ENCODE measurements at places on chromosomes 1 and 21.

GRCh38 chr1:179879797-179880196 lies 2.2 kb upstream of the TOR1AIP2 start:
- DNase-seq, result no peak

GRCh38 chr1:31799196-31799894 lies 16.5 kb downstream of the SPOCD1 start:
- DNase-seq, result no peak

GRCh38 chr1:52592637-52593323 lies 9.4 kb upstream of the GPX7 start:
- no peak for DNase-seq

- DNase-seq, result no peak
Observed at GRCh38 chr1:22225858-22226589, 83.1 kb upstream of the WNT4 start.

- no peak for DNase-seq
Observed at GRCh38 chr1:61289232-61290098, 207.1 kb downstream of the NFIA start.

DNA sequence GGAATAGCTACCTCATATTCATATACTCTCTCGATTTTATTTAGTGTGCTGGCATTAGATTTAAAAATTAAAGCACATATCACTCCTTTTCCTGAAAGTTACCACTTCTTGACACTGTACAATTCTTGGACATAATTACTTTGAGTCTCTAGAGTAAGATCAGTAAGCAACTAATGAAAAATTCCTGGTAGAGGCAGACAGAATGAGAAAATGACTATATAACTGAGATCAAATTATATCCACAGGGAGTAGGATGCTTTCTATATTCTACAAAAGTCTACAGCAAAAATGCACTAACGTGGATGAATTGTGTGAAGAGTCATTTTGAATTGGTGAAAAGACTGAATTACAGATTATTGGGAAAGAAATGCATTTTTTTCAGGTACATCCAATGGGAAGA lies 445.7 kb downstream of the PTBP2 start:
- DNase-seq, result no peak

- no peak for DNase-seq
Observed at GRCh38 chr1:180080439-180080838, 74.2 kb upstream of the QSOX1 start.

DNA sequence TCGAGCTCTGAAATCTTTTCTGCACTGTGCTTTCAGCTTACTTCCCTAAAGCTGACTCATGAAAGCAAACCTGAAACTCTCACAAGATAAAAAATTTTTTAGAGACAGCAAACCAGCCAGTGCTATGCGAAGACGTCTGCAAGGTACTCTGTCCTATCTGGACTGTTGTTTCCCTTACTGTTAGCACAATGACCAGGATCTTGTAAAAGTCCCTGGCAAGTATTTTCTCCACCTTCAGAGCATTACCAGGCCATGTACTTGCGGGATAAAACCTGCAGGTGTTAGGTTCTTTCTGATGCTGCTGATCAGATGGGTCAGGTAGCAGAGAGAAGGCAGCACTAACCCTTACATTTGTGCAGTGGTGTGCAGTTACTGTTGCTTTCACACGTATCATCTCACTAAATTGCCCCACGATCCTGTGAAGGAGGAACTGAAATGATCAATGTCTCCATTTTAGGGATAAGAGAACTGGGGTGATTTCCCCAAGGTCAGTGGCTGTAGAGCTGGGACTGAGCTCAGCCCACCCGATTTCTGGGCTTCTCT lies 56.6 kb downstream of the PLXNA2 start:
- no peak for DNase-seq

GRCh38 chr21:28817871-28818270 lies 174.8 kb downstream of the LTN1 start:
- no peak for DNase-seq

- no peak for DNase-seq
Observed at GRCh38 chr1:76395059-76395458, 320.5 kb downstream of the ST6GALNAC3 start.

DNA sequence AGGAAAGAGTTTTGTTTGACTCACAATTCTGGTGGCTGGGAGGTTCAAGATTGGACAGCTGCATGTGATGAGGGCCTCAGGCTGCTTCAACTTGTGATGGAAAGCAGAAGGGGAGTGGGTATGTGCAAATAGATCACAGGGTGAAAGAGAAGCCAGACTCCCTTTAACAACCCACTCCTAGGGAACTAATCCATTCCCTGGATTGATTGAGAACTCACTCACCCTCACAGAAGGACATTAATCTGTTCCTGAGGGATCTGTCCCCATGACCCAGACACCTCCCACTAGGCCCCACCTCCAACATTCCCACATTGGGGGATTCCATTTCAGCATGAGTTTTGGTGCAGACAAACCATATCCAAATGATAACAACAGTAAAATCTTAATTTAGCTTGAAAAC lies 25.6 kb downstream of the UBE2T start:
- DNase-seq, result no peak

DNA sequence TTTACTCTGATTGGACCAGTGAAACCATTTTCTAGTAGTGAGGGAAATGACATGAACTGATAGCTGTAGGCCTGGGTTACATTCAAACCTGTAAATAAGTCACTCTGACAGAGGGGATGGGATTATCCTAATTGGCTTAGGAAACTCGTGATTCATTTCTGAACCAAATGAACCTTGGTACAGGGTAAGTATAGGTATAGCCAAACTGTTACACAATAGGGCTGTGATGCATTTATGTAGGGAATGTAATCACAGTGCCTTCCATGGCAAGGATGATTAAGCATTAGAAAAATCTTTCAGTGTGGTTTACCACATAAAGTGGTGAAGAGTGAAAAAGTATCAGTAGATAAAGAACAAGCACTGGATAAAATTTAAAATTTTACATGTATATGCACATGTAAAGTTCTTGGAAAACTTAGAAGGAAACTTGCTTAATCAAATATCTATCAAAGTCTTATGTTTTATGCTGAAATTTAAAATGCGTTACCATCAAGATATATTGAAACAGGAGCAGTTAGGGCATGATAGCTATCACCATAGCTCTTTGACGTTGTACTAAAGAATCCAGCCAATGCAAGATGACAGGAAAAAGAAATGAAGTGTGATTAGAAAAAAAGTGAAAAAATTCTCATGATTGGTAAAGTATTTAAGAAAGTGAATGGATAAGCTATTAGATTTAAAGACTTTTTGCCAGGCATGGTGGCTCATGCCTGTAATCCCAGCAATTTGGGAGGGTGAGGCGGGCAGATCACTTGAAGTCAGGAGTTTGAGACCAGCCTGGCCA lies 63.0 kb downstream of the RABGAP1L start:
- no peak for DNase-seq

DNA sequence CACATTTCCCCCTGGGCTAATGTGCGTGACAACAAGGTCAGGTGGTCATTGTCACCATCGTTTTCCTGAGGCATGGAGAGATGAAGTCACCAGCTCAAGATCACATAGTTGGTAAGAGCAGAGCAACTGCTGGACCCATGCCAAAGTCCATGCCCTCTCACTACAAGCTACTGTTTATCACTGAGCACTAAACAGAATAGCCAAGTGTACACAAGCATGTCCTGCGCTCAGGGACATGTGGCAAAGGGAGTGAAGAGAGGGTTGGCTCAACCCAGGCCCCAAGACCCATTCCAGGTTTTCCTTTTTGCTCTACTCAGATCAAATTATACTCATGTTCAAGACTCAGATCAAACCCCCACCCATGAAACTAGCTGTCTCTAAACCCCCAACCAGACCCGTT lies 20.8 kb downstream of the LRRC52 start:
- peak; percentile 9 for DNase-seq

DNA sequence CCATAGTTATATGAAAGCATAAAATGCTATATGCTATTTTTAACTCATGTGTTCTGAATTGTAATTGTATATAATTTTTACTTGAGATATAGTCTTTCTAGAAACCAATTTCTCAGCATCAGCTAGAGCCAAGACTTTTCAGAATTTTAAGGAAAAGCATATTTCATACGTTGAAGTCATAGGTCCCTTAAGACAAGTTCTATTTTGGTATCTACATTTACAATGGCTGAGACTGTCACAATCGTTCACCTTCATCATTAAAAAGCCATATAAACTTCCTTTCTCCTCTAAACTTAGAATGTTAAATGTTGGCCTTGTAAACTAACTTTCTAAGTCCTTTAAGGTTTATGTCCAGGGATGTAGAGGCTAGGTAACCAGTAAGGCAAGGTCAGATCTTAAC lies 104.1 kb downstream of the LRRC40 start:
- no peak for DNase-seq

DNA sequence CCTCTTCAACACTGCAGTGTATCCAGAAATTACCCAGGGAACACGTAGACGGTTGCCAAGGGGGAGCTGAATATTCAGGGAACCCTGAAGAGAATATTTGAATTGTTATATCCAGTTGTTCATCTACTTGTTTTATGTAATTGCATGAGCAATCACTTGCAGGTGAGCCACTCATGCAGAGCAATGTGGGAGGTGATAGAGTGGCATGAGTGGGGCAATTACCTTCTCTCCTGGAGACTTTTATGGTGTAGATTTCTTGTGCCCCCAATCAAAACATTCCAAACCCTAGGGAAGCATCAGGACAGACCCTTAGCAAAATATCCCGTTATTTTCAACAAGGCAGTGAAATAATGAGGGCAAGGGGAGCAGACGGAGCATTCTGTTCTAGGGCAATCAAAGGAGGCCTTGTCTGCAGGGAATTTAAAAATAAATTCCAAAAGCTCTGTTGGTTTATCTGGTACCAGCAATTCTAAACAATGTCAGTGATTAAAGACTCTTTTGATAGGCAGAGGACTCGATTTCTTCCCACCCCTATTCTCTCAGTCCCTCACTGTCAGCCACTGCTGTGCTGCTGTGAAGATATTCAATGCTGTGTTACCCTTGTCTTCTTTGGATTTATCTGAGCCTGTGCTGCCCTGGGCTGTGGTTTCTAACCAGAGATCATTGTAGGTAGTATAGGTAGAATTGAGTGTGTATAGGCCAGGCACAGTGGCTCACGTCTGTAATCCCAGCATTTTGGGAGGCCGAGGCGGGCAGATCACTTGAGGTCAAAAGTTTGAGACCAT lies 180.2 kb upstream of the MAP1LC3C start:
- DNase-seq, result no peak

GRCh38 chr1:22352355-22352754 lies 99.3 kb upstream of the ZBTB40 start:
- DNase-seq, result no peak

DNA sequence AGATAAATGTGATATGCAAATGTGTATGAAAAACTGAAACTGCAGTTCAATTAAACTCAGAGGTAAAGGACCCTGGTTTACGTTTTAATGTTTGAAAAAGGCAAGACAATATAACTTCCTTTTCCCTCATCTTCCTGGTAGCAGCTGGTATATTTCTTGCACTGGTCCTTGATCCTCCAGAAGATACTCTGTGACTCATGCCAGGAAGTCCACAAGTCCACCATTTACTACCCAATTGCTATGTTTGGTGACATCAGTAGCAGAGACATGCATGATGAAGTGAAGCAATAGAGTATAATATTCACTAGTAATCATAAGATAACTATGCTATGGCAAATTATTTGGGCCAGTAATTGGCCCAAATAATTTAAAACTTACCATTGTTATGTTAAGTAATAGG lies 774.5 kb upstream of the NEGR1 start:
- DNase-seq, result no peak

DNA sequence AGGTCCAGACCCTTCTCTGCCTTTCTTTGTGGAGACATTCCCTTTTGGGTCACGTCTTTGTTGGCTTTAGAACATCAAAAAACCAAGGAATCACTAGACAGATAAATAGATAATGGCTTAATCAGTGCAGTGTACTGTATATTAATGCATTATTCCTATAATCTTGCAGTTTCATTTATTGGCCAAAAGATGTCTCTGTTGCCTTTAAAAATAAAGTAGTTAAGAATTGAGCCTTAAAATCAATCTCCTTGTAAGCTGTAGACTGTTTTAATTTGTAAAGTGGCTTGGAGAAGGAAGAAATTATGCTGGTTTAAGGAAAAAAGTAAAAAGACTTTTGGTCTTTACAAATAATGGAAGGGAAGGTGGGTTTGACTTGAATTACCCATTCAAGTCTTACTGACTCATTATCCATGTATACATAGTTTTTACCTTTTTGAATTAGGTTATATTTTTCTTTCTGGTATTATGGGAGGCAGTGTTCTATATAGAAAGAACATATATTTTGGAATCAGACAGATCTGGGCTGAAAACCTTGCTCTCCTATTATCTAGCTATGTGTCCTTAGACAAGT lies 84.6 kb downstream of the VPS13D start:
- peak; percentile 35 for DNase-seq

DNA sequence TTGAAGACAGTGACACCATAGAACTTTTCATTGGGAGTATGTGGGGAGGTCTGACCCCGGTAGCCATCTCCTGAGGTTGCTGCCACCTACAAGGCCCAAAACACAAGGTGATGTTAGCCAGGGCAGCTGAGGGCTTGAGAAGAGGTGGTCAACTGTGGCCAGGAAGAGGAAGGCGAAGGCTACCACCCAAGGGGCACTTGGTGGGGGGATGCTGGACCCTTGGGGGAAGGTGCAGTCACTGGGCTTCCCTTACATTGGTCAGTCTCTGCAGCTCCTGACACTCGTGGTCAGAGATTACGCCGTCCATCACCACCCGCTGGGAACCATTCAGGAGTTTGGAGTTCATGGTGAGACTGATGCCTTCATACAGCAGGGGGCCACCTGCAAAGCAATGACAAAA lies 12.2 kb upstream of the CLDN19 start:
- no peak for DNase-seq

DNA sequence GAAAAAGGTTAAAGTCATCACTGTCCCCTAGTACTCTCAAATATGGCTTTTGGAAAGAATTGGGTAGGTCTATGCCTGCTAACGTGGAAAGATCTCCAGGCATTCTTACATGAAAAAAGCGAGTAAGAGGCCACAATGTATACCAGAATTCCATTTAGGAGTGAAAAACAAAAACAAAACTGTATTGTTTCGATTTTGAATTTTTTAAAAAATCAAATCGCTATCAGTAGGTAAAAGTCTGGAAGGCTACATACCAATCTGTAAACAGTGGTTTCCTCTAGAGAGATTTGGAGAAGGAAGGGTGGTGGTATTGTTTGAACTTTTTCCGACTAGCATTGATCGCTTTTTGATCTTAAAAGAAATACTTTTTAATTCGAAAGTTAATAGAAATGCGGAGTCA lies 55.9 kb downstream of the RRAGC start:
- peak; percentile 31 for DNase-seq

DNA sequence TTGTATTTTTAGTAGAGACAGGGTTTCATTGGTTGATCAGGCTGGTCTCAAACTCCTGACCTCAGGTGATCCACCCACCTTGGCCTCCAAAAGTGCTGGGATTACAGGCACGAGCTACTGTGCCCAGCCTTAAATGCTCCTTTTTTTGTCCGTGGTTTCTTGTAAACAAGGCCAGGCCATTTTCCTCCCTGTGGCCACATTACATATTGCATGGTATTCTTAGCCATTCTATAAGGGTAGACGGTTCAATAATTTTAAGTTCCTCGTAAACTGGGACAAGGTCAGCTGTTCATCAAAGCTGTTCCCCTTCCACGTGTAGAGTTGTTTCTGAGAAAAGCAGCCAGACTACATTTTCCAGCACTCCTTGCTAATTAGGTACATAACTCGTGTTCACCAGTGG lies 10.3 kb upstream of the LUZP1 start:
- DNase-seq, result no peak

- peak; percentile 90 for DNase-seq
Observed at GRCh38 chr1:19405761-19406487, 79.4 kb downstream of the CAPZB start.

- DNase-seq, result no peak
Observed at GRCh38 chr1:97920276-97920831, 480 bp downstream of the DPYD start.

Measured in DMS79 treated with DMSO at 0.1 percent for 48 hours (cell line).